Activated naive CD4-positive, alpha-beta T cell treated with anti-CD3 and anti-CD28 coated beads, Interleukin-2, amount 10 ng/mL, durations not matched to agents 7 days and 5 days (primary cell): ENCODE measurements at places on chromosomes 2 and 18.

DNA sequence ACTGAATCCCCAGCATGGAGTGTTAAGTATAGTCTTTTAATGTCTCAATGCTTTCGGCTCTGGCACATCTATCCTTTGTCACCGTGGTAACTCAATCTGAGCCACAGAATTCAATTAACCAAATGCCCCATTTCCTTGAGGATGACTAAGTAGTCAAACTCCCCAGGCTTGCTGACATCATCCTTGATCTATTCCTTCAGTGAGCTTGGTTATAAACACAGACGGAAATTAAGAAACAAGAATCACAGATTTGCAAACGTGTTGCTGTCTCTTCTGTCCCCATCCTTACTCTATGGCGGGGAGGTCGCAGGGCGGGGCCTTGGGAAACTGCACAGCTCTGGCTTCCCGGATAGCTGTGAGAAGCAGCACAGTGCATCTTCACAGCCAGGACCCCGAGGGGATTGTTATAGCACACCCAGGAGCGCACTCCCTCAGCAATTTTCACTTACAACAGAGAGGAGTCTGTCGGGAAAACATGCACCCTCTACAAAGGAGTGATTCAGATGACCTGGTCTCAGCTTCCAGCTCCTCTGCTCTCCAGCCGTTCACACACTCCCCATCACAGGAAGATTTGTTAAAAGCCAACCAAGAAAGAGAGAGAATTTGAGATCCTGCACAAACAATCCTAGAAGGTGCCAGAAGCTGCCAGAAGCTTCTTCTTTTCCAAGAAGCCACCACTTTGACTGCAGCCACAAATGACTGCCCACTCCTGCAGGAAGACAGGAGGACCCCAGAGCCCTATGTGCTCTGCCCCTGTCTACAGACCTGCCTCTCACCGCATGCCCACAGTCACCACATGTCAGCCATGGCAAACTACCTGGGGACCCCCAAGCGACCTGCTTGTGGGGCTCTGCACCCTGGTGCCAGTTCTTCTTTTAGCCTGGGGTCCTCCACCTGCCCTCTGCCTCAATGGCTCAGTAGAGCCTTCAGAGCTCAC lies 44.9 kb upstream of the YWHAQ start:
- DNase-seq, result no peak

DNA sequence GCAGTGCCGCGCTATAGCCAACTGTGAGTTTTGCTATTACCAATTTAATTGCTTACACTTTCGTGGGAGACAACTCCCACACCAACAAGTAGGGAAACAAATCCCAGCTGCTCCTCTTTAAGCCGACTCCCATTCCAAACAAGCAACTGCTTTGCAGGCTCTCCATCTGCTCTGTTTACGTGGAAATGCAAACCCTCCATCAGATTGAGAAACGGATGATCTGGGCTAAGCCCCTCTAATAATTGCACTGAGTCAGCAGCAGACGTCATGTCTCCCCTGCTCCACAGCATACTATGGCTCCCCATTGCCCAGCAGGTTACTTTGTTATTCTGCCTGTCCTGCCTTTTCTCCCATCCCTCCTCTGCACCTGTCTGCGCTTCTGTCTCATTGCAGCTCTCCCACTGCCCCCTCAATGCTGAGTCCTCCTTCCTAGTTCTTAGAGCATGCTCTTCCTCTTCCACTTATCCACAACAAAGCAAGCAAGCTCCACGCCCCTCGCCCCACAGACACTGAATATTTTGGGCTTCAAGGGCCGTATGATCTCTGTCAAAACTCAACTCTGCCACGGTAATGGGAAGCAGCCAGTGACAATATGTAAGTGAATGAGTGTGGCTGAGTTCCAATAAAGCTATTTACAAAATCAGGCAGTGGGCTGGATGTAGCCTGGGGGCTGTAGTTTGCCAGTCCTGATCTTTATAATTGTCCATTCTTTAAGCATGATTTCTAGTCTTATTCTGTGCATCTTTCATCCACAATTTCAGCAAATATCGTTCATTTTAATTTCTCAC lies 39.5 kb upstream of the ARL4C start:
- no peak for DNase-seq

GRCh38 chr2:216554755-216555154 lies 56.1 kb downstream of the RPL37A start:
- DNase-seq, result no peak

- DNase-seq, result no peak
Measured at GRCh38 chr2:165886487-165887146, 67.0 kb downstream of the TTC21B start.

- DNase-seq, result no peak
Measured at GRCh38 chr18:26407736-26408601, 140.4 kb downstream of the KCTD1 start.

GRCh38 chr18:43855376-43855775 lies 578.1 kb upstream of the SYT4 start:
- DNase-seq, result no peak

DNA sequence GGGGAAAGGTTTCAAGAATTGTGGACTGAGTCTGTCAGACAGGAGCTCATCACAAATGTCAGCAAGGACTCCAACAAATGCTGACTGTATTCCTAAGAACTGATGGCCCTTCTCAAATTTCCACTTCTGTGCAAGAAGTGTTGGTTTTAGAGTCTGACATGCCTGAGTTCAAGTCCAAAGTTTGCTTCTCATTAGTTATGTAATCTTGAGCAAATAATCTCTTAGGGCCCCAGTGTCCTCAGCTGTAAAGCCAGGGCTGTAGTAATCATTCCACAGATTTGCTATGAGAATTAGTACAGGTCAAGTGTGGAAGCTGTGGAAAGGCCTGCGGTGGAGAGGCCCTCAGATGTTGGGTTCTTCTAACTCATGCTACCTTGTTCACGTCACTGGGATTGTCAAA lies 23.9 kb downstream of the MEP1B start:
- DNase-seq, result no peak

DNA sequence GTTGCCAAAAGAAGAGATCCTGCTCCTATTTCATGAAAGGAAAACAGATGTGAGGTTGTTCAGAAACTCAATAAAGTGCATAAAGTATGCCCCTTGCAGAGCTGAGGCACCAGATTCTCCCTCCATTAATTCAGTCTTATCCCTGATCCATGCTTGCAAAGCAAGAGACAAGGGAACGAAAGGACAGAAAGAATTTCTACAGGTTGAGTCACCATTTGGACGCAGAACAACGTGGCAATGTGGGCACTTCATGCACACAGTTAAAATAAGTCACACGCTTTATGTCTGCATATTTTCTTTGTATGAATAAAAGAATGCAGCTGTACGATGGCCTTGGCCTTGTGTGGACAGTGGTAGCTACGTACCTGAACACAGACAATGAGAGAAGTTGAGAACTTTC lies 321.7 kb upstream of the REV1 start:
- DNase-seq, result no peak

DNA sequence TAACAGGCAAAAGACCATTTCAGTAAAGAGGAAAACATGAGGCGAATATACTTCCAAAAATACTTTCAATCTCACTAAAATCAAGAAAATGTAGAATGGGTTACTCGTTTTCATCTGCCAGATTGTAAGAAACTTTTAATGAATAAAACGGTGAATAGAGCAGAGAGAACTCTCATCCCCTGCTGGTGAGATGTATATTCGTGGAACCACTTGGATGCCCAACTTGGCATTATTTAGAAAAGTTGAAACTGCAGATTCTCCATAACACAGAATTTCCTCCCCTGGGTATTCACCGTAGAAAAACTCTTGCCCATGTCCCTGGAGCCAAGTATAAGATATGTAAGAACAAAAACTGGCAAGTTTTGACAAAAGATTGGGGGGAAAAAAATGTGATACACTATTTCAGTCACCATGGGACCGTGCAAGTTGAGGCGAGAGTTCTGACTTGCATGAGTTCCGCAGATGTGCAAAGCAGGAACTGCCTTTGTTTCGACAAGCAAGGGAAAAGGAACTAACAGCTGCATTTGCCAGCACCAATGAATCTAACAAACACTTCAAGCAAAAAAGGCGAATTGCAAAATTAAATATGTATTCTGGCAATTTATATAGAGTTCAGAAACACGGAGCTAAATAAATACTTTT lies 14.8 kb downstream of the TIMM21 start:
- no peak for DNase-seq

GRCh38 chr2:37829202-37829601 lies 95.9 kb upstream of the RMDN2 start:
- no peak for DNase-seq

DNA sequence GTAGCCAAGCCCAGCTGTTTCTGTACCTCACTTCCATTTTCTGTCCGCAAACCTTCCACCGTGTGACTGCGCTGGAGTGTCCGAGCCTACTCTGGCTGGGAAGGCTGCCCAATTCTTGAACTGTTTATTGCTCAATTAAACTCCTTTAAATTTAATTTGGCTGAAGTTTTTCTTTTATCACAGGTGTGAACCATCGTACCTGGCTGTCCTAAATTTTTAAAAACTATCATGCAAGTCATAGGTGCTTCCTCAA lies 6.2 kb upstream of the RNU2-63P start:
- DNase-seq, result no peak

DNA sequence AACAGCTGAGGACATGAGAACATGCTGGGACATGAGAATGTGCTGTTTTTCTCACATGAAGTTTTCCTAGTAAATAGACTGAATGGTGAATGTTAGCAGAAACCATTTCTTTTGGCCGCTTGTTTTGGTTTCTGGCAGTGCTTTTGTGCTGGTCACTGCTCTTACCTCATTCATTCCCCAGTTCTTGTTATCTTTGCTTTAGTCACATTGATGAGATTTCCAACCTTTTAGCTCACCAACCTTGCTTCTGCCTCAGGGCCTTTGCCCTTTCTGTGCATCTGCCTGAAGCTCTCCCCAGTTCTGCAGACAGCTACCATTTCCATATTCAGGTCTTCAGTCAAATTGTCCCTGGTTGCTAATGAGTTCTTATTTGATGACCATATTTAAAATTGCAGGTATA lies 91.6 kb downstream of the PTPRM start:
- DNase-seq, result no peak
